Kidney glomerular epithelial cell (primary cell): ENCODE measurements at places on chromosomes 3 and 15.

DNA sequence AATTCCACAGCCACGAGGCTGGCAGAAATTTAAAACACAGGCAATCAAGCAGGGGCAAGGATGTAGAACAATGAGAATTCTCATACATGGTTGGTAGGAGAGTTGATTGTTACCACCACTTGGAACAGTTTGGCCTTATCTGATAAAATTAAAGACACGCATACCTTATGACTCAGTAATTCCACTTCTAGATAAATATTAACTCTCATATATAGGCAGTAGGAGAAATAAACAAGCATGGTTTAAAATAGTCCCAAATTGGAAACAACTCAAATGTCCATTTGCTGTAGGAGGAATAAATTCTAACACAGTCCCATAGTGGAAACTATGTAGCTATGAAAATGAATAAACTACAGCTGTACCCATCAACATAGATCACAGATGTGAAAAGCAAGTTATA lies 42.3 kb upstream of the USP3 start:
- DNase-seq = peak; percentile 44

GRCh38 chr3:44929782-44930181 lies 46.2 kb downstream of the ZDHHC3 start:
- no peak for DNase-seq

GRCh38 chr3:151203051-151203420 lies at the start of gene GPR171:
Gene GPR171 (minus strand): TSS chr3:151203216. CDS start chr3:151199386, 3,830 bp downstream.
- no peak for DNase-seq

- no peak for DNase-seq
These were observed 34.3 kb downstream of the ZXDC start for GRCh38 chr3:126441256-126441880.

DNA sequence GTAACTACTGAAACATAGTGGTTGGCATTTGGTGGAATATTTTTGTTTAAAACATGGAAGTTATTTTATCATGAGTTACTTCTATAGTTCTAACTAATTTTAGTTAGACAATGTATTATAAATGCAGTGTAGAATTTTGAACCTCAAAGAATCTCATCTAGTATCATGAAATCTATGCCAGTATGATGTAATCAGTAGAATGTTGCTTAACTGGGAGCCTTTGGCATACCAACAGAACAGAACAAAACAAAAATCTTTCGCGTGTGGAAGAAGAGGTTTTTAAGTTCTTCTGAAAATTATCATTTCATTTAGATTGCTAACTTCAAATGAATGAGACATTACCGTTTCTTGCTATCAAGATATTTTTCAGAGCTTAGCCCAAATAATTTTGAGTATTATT lies 98.4 kb upstream of the LRRFIP2 start:
- DNase-seq = no peak

GRCh38 chr3:196793246-196793645 lies 53.6 kb downstream of the PAK2 start:
- peak; percentile 97 for DNase-seq

DNA sequence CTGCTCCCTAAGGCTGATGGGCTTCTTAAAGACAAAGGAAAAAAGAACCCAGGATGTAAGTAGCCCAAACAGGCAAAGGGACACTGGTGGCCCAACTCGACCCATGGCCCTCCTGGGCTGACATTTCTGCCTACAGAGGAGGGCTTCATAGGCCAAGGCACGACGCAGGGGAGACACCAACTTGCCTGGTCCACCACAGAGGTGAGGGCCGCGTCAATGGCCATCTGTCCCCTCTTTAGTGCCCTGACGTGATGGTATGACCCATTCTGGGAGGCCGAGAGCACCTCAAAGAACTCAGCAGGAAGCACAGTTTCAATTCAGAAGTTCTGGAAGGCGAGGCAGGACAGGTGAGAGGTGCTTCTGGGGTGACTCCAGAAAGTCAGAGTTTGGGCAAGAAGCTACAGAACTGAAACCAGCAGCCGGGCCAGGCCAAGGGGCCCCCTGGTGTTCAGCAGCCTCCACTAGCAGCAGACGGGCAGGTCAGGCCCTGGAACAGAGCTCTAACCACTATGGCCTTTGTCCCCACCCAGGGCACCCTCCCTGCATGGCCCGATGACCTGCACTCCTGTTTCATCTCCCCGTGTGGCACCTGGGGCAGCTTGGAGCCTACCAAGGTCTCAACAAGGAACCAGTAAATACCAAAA lies 45.1 kb downstream of the HMCES start:
- no peak for DNase-seq

DNA sequence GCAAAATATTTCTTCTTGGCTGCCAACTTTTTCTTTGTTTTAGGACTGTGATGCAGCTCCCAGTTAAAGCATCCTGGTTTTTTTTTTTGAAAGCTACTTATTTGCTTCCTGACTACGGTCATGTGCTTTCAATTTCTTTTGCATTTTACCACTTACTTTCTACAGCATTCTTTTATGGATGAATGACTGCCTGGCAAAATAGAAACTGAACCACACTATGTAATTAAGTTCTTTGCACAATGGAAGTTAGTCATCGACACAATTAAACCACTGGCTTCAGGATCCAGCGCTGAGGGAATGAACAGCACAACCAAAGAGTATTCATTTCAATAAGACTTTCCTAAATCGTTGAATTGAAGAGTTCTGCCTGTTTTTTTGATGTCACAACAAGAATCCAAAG lies 82.2 kb upstream of the EPHA3 start:
- peak; percentile 96 for DNase-seq

DNA sequence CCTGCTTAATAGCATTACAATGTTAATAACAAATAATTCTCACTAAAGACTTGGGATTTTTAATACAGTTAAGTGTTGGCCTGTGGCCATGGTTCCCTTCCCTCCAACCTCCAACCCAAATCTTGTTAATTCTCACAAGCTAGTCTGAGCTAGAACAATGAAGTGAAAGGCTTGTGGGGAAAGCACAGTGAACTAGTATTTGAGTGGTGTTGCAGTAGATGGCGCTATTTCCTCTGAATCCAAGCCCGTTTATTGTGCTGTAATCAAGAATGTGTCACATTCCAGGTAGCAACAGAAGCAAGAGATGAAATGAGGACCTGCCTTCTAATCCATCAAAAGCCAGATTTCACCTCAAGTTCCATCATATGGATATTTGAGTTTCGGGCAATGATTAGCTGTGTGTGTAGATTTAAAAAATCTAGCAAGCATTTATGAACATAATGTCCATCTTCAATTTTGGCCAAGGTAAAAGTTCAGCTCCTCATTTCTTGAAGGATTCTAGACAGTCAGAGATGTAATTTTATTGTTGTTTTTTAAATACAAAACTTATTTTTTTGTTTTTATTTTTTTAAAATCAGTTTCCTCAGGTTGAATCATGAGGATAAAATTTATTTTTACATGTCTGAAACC lies 160.7 kb downstream of the SQOR start:
- DNase-seq = peak; percentile 65

DNA sequence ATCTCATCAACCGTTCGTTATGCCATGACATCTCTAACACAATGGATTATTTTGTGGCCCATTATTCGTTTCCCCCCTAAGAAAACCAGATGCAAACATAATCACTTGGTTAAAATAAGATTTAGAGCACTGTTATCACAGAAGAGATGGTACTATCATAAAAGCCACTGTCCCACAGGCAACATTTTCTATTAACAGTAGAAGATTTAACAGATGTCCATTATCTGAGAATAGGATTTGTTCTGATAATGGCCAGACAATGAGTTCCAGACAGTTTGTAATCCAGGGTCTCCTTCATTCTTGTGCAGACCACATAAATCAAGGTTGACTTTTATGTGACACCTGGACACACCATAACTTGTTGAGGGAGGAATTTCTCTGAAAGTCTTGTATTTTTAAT lies 153.1 kb downstream of the CLSTN2 start:
- no peak for DNase-seq

DNA sequence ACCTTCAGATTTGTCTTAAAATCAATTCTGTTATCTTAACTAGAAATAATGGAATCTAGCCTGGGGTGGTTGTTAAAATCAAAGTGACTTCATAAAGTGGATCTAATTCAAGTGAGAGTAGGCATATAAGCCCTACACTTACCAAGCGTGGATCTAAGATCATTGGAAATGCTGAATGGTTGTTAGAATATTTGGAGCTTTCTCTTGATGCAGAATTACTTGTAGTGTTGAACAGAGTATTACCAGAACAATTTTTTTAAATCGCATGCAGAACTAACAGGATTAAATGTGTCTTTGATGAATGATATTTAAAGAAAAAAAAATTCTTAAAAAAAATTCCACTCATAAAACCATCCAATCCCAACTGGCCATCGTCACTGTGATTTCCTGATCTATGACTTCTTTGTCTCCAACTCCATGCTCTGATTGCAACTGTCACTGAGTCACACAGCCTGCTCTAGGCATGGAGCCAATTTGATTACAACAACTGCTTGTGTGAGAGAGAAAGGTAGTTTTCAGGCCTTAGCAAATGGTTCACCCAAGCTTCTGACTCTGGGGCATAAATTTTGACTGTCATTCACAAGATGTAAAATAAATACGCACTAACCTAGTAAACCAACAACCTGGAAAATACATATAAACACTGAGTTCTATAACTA lies 25.9 kb upstream of the SPRED1 start:
- peak; percentile 93 for DNase-seq

- DNase-seq = no peak
These were observed 509.5 kb downstream of the TBL1XR1 start for GRCh38 chr3:176687754-176688153.

DNA sequence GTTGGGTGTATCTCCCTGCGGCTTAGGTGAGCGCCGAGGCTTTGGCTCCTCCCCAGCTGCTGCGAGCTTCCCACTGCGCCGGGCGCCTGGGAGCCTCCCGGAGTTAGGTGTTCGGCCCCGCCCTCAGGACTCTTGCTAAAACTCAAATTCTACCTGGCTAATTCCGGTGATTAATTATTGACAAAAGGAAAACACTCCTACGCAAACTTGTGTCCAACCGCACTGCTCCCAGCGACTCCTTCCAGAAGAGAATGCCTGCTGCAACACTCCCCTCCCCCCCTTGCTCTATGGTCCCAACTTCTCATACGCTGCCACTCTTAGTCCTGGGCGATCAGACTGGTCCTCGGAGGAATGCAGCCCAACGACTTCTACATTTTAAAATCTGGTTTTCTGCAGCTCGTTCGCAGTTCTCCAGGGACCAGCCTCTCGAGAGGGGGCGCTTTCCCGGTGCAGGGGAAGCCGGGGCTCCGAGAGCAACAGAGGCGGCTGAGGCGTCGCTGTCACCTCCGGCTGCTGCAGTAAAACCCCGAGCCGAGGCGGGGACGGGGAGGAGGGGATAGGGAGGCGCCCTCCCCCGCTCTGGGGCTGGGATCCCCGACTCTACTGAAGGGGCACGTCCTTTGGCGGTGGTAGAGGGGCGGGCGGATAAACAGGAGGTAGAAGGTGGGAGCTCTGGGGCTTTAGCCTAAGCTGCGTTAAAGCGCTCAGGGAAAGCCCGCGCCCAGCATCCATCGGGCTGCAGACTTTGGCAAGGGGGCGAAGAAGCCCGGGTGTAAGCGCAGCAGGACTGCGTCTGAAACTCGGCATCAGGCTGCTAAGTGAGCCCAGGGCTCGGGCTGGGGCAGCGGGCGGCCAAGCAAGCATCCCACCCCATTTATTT lies at the start of gene SPTSSB:
Gene SPTSSB (minus strand): TSS at position 77 of the 880 bp plus-strand sequence. CDS start 25,194 bp downstream, outside the sequence.
- DNase-seq = peak; percentile 32

DNA sequence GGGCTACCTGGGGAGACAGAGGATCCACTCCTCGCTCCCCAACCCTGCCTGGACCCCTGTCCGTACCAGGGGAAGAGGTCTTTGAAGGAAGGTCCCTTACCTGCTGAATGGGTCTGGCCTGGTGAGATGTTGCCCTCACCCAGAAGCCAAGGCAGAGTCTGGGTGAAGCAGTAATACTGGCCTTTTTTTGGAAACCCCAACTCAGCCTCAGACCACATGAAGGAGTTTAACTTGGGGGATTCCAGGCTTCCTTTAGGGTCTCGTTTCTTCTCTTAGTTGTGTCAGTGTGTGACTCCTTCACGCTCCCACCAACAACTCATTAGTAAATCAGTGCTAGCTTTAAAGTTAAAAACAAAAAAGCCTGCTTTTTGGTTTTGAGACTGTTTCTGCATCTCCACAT lies 45.6 kb downstream of the RTP1 start:
- no peak for DNase-seq

GRCh38 chr3:119815716-119816115 lies 33.8 kb downstream of the NR1I2 start:
- DNase-seq = no peak

DNA sequence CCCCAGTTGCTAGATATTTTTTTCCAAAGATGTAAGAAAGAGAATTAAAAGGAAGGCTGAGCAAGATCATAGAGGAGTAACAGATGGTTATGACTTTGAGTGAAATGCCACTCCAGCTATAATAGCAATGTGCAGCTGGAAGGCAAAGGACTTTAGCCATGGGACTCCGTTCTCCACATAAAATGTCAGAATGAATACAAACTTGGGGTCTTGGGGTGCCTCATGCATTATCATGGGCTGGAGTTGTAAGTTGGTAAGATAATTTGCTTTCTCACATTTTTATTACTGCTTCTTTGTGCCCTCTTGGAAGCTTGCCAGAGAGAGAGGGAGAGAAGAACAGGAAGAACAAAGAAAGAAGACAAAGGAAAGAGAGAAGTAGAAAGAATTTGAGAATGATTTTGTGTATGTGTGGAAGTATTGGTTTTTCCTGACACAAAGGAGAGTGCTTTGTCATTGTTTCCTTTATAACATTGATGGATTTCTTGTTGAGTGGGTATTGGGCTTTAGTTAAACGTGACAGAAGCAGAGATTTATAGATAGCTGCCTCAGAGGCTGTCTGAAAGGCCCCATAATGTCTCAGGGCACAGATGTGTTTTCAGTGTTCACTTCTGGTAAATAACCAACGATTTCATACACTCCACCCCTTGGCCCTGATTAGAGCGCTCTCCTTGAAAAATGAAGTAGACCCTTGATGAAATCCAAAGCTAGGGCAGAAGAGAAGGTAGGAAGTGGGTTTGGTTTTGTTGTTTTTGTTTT lies 715.3 kb downstream of the NR2F2 start:
- no peak for DNase-seq
